ENCODE measurements at places on chromosomes 5 and 9.

- DNase-seq: no peak
These were observed 118.1 kb downstream of the WNK2 start for GRCh38 chr9:93301911-93302541.

DNA sequence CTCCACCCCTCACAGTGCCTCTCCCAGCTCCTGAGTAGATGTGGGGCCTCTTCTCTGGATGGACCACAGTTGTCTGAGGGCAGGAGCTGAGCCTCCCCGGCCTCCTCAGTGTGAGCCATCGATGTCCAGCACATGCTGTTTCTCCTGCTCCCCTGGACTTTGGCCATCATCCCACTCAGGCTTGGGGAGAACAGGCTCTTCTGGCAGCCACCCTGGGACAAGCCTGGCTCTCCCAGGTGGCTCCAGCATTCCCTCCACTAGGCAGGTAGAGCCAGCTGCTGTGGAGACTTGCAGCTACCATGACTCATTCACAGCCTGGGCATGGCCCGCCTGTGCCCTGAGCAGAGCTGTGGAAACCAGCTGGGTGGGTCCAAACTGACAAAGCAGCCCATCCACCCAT is 77.0 kb downstream of the CSNK1A1 start:
- no peak for DNase-seq

- DNase-seq: no peak
These were observed 115.1 kb upstream of the MVB12B start for GRCh38 chr9:126211441-126212074.

DNA sequence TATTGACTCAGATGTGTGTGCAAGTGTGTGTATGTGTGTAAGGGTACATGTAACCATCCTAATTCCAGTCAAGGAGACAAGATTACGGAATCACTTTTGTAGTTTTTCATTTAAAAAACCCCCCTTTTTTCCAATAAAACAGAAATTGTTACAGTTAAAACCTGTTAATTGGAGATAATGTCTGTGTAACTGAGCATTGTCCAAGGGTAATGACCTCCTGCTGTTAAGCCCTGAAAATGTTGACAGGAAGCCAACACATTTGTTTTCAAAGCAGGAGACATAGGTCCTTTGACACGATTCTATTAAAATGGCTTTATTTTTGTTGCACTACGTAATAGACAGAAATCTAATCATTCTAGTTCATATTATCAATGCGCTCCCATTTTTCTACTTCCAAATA is 457.3 kb upstream of the ARRDC3 start:
- DNase-seq: no peak

DNA sequence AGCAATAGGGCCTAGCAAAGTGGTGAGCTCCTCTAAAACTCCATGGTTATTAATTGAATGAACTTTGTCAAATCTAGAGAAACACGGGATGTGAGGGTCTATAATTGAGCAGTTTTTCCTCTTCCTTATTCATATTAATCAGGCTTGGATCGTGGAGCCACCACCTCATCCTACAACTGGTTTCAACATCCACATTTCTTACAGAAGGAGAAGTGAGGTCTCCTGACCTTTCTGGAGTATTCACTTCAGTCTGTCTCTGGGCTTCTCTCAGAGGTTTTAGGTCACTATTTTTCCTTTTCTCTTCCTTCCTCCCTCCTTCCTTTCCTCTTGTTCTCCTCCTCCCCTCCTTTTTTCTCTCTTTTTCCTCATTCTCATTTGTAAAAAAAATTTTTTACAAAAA is 177.3 kb upstream of the ACTBL2 start:
- DNase-seq: no peak

DNA sequence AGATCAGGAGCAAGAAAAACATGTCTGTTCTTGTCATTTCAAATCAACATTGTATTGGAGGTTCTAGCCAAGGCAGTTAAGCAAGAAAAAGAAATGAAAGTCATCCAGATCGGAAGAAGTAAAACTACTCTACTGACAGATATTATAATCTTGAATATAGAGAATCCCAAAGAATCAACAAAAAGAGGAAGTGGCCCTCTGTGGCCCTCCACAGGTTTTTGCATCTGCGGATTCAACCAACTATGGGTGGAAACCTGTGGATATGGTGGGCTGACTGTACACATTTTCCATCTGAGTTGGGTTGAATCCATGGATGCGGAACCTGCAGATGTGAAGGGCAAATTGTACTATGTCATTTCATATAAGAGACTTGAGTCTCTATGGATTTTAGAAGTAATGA is 35.1 kb downstream of the GAS1 start:
- no peak for DNase-seq

DNA sequence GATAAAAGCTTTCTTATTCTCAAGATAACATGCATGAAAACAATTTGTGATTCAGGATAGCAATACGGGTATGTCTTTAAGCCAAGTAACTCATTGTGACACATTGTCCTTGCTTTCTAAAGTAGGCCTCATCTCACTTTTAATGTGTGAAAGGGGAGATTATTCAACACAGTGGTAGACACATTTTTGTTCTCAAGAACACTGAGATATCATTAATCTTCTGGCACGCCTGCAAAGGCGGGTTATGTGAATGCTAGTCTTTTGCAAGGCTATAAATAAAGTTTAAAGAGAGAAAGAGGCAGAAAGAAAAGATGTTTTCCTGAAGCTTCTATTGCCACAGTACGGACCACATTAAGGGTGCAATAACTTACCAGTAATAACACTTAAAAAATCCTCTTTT is 181.8 kb upstream of the MEF2C start:
- no peak for DNase-seq

- no peak for DNase-seq
These were observed 31.9 kb downstream of the NEUROG1 start for GRCh38 chr5:135503871-135504270.

DNA sequence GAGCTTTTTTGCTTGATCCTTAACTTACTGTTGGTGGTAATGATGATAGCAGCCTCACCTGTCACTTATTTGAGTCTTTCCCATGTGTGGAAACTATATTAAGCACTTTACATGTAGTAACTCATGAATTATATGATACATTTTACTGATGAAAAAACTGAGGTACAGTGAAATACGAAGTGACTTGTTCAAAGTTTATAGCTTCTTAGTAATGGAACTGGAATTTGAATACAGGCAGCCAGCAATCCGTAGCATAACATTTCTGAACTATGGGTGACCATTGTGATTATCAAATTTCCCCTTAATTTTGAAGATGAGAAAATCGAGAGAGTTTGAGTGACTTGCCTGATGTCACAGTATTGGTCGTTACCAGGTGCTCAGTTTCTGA is 17.3 kb downstream of the SCAMP1 start:
- no peak for DNase-seq

DNA sequence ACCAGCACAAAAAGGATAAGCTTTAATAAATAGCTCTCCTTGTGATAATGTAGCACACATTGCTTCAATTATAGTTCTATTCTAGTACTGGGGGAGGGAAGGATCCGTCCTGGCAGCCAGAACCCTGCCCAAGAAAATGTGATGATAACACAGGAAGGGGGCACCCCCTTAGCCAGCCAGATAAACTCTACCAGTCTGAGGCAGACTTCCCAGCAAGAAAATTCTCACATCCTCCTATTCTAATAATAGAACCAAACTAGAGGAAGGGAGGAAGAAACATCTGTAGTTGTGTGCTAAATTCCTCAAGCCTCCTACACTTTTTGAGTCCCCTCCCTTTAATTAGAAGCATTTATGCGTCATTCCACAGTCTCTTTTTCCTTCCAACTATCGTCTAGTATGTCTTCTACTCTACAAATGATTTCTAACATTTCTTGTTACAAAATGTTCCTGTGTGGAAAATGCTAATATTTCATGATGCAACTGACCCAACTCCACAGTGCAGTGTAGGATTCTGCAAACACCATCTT is 261.0 kb downstream of the SEMA5A start:
- DNase-seq: no peak

GRCh38 chr5:17302106-17302505 is 84.7 kb downstream of the BASP1 start:
- DNase-seq: no peak

- DNase-seq: no peak
These were observed 114.2 kb downstream of the ANXA1 start for GRCh38 chr9:73265876-73266275.

GRCh38 chr9:124381170-124381945 is 33.9 kb downstream of the PSMB7 start:
- no peak for DNase-seq

- DNase-seq: no peak
These were observed 1.1 kb downstream of the PCYOX1L start for GRCh38 chr5:149358868-149359495.

DNA sequence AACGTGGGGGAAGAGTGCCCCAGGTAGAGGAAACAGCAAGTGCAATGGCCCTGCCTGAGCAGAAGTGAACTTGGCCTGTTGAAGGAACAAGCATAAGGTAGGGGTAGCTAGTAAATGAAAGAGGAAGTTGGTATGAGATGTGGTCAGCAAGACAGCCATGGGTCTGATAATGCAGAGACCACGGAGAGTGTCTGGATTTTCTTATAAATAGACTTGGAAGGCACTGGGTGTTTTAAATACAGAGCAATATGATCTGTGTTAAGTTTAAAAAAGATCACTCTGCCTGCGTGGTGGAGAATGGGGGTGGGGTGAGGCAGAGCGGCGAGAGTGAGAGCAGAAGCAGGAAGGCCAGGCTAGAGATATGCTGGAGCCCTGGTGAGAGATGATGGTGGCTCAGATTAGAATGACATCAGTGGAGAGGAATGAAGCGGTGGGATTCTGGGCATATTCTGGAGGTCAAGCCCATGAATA is 4.2 kb downstream of the ADAM19 start:
- DNase-seq: peak; percentile 34

DNA sequence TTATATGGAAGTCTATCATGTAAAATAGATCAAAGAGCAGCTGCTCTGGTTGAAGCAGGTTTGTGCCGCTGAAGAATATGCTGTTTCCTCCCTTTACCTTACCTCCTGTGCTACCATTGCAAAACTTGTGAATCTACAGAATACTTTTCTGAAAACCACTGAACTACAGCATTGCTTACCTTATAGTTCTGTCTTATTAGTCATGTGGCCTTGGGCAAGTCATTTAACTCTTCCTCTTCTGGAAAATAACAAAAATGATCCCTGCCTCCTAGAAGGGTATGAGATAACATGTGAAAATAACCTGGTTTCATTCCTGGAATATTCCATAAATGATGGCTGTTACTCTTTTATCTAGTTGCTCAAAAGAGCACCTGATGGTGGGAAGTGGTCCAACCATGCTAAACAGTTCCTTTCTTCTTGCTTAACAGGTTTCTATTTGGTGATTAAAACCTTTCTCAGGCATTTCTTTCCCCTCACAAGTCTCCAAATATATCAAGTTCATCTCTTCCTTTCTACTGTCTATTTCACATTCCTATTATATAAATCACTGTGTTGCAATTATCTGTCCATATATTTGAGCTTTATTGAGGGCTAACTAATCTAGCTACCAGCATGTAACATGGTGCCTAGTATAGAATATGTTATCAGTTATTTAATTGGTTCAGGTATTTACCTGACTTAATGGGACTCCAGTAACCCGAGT is 15.0 kb downstream of the TRIM32 start:
- DNase-seq: no peak

GRCh38 chr5:82884821-82885471 is 192.2 kb downstream of the TMEM167A start:
- DNase-seq: no peak

GRCh38 chr5:59917121-59917520 is 23.6 kb upstream of the PDE4D start:
- DNase-seq: no peak

DNA sequence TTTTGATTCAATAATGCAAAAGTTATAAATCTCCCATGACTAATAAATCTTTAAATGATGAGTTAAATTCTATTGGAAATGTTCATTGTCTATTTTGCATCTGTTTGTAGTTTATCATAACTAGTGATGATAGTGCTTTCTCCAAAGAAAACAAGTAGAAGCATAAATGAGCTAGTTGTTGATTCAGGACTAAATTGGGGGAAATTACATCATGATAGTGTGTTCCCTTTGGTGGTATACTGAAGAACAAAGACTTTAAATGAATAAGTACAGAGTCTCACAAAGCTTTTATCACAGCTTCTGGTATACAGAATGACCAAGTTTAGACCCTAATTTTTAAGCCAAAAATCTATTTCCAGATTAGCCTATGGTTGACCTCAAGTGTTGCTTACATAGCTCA is 173.8 kb downstream of the MCTP1 start:
- no peak for DNase-seq

DNA sequence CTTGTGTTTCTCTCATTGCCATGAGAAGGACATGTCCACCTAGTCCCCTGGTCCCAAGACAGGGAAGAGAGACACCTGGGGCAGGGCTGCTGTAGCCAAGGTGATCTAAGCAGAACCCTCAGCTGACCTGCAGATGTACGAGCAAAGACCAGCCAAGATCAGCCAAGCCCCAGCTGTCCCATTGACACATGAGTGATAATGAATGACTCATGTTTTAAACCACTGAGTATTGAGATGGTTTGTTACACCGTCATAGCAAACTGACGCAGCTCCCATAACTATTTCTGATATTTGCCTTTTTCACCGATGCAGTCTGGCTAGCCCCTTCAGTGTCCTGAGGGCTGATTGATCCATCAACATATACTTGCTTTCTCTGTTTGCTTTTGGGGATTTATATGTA is 6.7 kb downstream of the OR1K1 start:
- DNase-seq: peak; percentile 14

DNA sequence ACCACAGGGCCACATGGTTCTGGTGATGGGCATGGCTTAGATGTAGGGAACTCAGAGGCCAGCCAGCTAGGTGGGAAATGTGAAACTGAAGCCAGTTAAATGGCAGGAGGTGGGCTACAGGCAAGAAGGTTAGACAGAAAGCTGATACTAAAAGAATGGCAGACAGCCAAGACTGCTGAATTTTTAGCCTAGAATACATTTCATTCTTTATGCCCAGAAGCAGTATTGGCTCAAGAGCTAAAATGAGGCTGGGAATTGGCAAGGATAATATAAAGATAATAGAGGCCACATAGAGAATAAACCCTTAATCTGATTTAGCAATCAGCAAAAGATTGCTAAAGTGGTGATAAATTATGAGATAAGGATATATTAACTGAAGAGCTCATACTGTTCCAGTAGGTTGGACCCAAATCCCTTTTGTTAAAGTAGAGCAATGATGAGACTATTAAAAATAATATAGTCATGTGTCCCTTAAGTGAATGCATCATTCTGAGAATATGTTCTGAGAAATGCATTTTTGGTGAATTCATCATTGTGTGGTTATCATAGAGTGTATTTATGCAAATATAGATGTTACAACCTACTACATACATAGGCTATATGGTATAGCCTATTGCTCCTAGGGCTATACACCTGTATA is 234.3 kb downstream of the CHSY3 start:
- DNase-seq: no peak

- no peak for DNase-seq
These were observed 13.2 kb downstream of the TTC39B start for GRCh38 chr9:15293804-15294316.

DNA sequence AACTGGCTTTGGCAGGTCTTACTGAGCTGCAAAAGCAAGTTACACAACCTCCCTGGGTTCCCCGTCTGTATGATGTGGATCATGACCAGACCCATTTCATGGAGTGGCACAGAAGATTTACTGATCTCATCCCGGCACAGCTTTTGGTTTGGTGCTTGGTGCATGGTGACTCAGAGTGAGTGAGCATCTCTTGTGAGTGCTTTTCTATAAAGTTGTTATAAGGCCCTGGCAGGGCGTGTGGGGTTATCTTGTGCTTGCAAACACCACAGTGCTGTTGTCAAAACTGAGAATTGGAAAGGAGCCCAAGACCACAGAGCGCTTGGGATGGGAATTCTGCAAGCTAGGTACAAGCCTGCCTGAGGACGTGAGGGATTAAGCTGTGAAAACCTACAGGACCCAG is 425.2 kb downstream of the GADD45G start:
- DNase-seq: no peak
